Stimulated activated CD4-positive, alpha-beta T cell treated with anti-CD3 and anti-CD28 coated beads, Interleukin-4, amount 100 ng/mL, for 4 hours (primary cell): ENCODE measurements at places on chromosomes 1 and 21.

DNA sequence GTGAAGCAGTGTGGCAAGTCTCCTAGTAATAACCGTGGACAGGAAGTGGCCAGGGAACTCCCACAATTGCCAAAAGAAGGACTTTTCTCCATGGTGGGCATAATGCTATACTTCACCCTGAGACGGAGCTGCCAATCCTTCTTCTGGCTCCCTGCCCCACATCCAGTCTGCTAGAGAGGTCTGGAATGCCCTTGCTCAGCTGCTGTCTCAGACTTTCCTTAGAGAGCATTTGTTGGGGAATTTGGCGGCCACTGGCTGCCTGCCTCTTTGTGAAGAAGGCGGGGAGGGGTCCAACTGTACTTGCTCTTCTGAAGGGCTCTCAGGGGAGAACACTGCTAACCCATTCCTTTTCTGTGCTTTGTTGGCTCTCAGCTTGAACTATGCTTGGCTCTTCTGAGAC, 123.7 kb upstream of the EDN2 start:
- no peak for DNase-seq

DNA sequence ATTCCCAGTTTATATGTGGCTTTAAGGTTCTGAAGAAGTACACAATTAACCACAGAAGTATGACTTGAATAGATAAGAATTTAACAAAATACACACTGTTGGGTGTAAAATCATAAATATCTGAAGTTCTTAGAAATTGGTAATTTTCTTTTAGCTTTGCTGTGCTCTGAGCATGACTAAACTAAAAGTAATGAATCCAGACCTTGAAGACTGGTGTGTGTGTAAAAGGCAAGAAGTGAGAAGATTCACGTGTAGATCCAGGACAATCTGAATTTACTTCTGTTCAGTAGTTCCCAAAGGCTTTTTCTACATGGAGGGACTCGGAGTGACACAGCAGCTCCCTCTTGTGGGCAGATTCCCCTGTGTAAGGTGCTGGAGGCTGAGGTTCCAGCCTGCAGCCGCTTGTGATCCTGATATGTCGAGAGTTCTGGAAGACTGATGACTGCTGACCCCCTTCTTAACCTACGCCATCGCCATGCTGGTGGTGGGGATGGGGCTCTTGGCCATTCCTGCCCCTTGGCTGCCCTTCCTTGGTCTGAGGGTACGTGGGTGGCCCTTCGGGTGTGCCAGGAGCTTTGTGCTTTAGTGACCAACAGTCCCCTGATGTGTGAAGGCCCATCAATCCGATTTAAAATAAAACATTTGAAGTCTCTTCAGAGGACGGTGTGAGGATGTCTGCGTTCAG, 62.7 kb downstream of the ADARB1 start:
- peak; percentile 70 for DNase-seq

GRCh38 chr21:42480736-42481135, 15.3 kb downstream of the RSPH1 start:
- DNase-seq, result no peak

DNA sequence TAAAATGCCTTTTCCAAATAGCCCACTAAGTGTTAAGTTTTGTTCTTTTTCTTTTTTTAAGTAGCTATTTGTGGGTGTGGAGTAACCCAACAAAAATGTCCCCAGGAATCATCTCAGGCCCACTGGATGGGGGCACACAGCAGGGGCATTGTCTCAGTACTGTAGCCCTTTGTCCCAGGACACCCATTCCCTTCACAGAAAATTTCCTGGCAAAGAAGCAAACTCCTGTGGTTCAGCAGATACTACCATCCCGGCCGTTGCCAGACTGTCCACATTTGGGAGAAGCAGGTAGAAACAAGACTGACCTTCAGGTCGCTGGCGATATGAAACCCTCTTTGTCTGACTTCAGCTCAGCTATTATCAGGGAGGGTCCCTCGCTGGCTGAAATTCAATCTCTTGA, 23.7 kb upstream of the SRRM1 start:
- DNase-seq, result no peak

GRCh38 chr1:217747156-217747769, 116.1 kb downstream of the SPATA17 start:
- DNase-seq, result no peak

GRCh38 chr21:45054227-45054926, 20.0 kb upstream of the ADARB1 start:
- no peak for DNase-seq

DNA sequence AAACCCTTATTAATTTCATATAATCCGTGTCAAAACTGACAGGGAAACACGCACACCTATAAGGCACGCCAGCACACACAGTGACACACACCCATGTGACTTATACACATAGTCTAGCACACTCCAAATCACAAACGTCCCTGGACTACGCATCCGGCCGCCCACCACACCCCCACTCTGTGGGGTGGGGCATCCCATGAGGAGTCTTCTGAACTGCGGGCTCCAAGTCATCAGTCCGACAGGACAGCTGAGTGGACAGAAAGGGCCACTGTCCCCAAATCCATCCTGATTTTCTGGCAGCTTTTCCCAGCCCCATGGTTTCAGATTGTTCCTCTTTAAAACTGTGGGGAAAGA, 829 bp downstream of the PEA15 start:
- DNase-seq, result peak; percentile 48

DNA sequence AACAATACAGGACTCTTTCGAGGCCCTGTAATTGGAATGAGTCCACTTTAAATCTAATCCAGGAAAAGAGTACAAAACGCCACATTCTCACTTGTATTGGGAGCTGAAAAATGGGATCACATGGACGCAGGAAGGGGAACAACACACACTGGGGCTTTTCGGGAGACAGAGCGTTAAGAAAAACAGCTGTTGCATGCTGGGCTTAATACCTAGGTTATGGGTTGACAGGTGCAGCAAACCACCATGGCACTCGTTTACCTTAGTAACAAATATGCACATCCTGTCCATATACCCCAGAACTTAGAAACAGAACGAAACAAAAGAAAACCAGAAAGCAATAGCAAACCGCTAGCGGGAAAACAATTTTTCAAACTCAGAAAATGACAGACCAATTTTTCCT, 1532.7 kb upstream of the TPTE start:
- no peak for DNase-seq

DNA sequence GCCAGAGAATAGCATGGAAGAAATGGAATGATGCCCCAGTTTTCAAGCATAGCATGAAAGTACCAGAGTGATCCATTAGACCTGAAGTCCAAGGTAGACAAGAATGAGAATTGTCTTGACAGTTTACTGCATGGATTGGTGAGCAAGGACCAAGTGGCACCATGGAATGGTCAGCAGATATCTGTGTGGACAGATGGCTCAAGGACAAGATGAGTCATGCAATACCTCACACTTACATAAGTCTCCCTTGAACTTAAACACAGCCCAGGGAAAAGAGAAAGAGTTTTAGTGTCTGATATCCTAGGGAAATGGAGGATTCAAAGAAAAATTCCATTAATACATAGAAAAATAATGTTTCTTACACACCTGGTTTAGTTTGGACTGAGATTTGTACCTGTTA, 195.2 kb downstream of the MRPL39 start:
- DNase-seq, result no peak

GRCh38 chr1:184870319-184870718, 104.0 kb downstream of the NIBAN1 start:
- DNase-seq, result no peak

DNA sequence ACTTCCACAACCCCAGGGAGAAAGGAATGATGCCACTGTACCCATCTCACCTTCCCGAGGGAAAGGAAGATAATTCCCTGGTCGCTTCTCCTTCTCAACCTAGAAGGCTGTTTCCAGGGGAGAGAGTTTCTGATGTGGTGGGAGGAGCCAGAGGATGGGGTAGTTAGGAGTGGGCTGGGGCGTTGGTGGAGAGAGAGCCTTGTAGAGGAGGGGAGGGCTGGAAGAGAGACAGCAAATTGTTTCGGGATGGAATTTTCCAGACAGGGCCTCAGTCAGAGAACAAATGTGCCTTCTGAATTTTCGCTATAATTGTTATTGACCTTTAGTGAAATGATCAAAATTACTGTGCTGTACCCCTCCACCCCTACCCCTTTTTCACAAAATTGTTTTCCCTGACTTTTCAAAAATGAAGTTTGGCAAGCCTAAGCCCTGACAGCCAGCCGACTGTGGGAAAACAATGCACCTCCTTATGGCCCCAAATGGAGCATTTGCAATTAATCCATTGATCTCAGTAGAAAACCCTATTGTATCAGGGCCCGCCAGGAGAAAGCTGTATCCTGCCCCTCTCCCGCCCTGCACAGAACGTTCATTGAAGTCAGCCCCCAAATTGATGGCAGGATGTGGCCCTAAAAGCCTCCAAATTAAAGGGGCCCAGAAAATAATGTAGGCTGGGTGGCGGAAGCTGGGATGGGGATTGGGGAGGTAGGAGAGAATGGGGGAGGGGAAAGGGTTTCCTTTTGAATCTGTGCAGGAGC, 69.1 kb upstream of the JUN start:
- DNase-seq, result no peak

DNA sequence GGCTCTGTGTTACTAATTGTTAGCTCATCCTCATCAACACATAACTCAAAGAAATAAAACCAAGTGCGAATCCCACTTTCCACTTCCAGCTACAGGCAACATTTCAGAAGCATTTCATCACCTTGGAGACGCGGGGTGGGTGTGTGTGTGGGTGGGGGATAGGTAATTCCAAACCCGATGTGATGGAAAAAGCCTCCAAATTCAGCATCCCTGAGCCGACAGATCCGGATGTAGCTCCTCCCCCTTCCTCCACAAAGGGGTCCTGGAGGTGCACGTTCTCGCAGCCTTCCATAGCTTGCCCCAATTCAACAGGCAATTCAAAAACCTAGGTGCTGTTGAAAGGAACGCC, 486 bp downstream of the HSPA13 start:
- peak; percentile 29 for DNase-seq

- no peak for DNase-seq
Measured at GRCh38 chr1:162538815-162539431, 22.6 kb upstream of the UAP1 start.

GRCh38 chr1:184682956-184683355, 71.7 kb downstream of the EDEM3 start:
- no peak for DNase-seq

GRCh38 chr1:36492491-36492890, 9.8 kb upstream of the CSF3R start:
- DNase-seq, result no peak

- no peak for DNase-seq
Measured at GRCh38 chr21:29403922-29404538, 105.3 kb downstream of the BACH1 start.

DNA sequence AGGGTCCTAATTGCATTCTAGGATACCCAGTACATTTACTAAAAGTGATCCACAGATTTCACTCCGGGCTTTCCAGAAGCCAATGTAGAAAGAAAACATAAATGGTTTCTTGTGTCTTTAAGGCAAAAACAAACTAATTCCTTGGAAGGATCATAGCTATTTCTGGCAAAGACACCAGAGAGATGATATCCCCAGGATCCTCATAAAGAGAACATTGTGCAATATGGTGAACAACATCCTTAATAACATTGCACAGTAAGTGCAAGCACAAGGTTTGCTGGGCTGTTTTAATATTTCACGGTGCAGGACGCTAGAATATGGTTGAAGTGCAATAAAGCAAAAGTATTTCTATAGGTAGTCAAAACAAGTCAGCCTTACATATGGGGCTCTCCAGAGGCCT, 83.0 kb downstream of the NTPCR start:
- no peak for DNase-seq

GRCh38 chr21:37940691-37941090, 24.4 kb upstream of the KCNJ6 start:
- DNase-seq, result no peak

DNA sequence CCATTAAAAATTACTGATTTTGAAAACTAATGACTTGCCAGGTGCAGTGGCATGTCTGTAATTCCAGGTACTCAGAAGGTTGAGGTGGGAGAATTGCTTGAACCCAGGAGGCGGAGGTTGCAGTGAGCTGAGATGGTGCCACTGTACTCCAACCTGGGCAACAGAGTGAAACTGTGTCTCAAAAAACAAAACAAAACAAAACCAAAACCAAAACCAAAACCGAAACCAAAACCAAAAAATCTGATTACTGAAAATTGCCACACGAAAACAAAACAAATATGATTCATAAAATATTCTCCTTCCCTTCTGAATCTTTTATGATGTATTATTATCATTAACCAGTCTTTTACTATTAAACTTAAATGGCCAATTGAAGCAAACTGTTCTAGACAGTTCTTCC, 74.1 kb downstream of the SERINC2 start:
- DNase-seq, result no peak

DNA sequence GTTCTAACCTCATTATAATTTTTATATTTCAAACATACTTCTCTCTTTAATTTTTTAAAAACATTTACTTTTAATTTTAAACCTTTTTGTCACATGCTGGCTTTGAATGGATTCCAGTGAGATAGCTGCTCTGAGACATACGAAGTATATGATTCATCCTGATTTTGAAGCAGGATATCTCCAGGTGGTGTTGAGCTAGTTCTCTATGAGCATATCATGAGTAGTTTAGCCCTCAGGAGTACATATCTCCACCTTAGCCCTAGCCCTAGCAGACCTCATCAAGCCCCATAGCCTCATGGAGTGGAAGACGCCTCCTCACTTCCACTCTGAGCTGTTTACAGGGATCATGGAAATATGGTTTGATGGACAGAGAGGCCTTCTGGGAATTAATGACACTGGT, 183.2 kb upstream of the C21orf91 start:
- DNase-seq, result no peak

DNA sequence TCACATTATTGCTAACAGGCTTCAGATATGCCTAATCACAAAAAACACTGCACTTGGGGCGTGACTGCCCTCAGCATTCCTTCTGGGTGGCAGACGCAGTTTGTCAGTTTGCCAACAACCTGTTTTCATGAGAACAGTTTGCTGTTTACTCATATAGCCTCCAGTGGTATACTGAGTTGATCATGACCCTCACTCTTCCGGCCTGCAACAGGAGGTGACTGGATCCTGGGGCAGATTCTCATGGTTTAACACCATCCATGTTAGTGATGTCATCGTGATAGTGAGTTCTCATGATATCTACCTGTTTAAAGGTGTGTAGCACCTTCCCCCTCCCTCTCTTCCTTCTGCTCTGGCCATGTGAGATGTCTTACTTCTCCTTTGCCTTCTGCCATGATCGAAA, 555.2 kb downstream of the PLPP3 start:
- DNase-seq, result no peak

- no peak for DNase-seq
Measured at GRCh38 chr1:65483993-65484754, 63.7 kb downstream of the LEPR start.

- DNase-seq, result no peak
Measured at GRCh38 chr1:201039876-201040275, 16.4 kb upstream of the KIF21B start.
